ENCODE measurements at places on chromosomes 2 and 18.

DNA sequence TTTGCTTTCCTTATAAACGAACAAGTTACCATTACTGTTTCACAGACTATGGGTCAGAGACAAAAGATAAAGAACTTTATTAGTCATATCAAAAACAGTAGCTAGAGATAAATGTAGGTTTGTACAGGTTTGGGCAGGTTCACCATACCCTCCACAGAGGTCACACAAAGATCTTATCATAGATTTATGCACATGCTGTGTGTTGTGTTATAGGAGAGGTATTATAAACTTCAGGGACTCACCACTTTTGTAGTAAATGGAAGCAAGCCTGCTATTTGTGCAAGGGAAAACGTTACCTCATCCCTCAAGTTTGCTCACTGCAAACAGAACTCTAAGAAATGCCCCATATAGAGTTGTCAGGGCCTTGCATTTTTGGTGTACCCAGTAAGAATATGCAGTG is 584.5 kb upstream of the LRRTM1 start:
- no peak for DNase-seq

DNA sequence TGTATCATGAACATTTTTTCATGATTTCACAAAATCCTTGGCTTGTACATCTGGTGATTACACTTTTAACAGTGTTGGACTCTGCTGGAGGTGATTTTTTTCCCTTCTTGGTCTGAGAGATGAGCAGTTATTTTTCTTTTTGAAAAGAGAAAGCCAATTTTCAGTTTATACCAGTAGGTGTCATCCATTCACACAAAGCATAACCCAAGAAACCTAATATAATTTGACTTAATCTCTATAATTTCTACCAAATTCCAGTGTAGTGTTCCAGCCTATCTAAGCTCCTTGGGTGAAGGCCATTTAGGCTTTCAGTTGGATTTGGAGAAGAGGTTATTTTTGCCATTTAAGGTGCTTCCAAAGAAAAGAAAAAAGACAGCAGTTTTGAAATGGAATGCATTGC is 7.7 kb upstream of the ICOS start:
- no peak for DNase-seq

DNA sequence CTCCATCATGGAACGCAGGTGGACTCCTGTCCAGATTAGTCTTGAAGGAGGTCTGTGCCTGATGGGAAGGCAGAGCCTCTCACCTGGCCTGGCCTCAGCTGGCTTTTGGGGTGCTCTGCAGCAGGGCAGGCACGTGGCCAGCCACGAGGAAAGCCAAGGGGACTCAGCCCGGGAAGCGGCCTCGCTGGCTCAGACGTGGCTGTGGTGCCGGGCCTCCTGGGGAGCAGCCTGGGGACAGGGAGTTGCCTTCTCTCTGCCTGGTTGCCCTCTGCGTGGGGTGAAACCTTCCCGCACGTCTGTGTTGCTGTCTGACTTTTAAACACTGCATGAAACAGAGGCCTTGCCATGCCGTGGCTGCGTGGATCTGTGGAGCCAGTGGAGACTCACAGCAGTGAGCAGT is 45.0 kb downstream of the RTP5 start:
- DNase-seq, result no peak

DNA sequence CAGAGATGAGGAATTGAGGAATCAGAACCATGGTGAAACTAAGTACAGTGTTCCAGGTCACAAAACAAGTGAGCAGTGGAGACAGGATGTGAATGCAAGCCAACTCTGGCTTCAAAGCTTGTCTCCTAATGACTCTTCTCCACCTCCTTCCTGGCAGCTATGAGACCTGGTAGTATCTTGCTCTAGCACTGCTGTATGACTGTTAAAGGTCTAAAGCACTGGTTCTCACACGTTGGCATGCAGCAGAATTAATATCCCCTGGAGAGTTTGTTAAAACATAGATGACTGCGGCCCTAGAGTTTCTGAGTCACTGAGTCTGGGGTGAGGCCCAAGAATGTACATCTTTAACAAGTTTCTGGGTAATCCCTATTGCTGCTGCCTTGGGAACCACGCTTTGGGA is 63.3 kb downstream of the SUCLG1 start:
- DNase-seq, result no peak

GRCh38 chr2:120904379-120904778 is 168.7 kb downstream of the GLI2 start:
- no peak for DNase-seq

DNA sequence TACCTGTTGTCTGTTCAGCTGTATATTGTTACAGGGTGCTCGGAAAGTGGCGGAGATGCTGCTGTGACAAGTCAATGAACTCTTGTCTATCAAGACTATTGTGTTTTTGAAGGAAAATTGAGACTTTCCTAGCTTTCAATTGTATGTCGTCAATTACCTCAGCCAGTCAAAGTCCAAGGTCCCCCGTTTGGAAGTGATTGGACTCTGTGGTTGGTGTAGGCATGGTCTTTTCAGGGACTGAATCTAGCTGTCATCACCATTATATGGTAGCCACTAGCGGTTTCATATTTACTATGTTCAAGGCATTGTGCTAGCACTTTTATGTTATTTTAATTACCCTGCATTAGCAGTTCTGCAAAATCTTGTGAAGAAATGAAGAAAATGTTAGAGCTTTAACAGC is 54.9 kb downstream of the XRCC5 start:
- no peak for DNase-seq

DNA sequence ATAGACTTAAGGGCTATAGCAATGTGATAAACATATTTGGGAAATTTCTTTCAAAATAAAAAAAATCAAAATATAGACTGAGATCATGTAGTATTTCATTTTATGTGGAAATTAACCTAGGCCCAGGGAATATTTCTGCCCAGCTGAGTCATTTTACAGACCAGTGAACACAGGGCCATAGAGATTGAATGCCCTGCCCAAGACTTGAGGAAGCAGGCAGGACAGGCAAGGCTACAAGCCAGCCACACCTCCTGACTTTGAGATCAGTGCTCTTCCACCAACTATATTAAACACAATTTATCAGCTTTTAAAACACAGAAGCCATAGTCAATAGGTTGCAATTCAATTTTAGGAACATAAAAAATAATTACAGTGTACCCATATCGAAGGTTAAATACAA is 12.9 kb downstream of the CCDC148 start:
- no peak for DNase-seq

GRCh38 chr2:168964251-168964807 is 63.2 kb downstream of the G6PC2 start:
- DNase-seq, result no peak

- DNase-seq, result no peak
Observed at GRCh38 chr2:16625201-16625729, 40.4 kb downstream of the CYRIA start.

DNA sequence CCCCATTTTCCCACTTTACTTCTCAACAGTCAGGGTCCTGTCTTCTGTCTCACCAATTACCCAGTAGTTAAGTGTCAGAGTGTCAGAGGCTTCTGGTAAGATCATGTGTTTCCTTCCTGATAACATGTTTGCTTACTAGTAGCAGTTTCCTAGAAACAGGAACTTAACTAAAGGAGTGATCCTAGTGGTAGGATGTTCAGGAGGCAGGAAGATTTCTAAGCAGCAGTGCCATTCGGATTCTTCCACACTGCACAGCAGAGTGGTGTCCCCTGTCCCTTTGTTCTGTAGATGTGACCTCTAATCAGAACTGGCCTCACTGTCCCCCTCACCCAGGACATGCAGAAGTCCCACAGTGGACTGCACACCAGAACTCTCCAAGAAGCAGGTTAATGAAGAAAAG is 221.8 kb upstream of the OSR1 start:
- no peak for DNase-seq

- DNase-seq, result no peak
Observed at GRCh38 chr18:7750966-7751365, 183.8 kb downstream of the PTPRM start.

GRCh38 chr18:61635901-61636528 is 256.8 kb downstream of the RNF152 start:
- DNase-seq, result peak; percentile 27

- DNase-seq, result no peak
Observed at GRCh38 chr18:79902640-79903039, 48.8 kb downstream of the SLC66A2 start.

GRCh38 chr2:125643585-125643984 is 1012.4 kb upstream of the GYPC start:
- no peak for DNase-seq
